Activated T-cell treated with anti-CD3 and anti-CD28 coated beads, Interleukin-2, amount 50 U/mL, for 1 hour (primary cell): ENCODE measurements at places on chromosomes 5 and 9.

DNA sequence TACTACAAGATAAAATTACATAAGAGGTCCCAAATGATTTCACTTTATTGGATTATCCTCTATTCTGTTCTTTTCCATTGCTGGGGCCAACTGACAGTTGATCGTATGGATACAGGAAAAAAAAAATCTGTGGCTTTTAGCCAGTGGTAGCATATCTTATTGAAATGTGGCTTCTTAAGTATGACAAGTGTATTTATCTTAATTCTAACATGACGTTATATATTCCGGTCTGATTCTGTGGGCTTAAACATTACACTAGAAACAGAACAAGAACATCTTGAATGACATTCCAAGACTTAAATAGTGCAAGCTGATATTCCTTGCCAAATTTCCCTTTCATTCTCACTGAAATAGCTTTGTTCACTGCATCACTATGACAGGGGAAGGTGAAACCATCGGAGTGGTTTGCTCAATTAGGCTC lies 117.9 kb downstream of the INSYN2B start:
- no peak for DNase-seq

GRCh38 chr5:72604111-72604797 lies 97.0 kb upstream of the ZNF366 start:
- DNase-seq: no peak

DNA sequence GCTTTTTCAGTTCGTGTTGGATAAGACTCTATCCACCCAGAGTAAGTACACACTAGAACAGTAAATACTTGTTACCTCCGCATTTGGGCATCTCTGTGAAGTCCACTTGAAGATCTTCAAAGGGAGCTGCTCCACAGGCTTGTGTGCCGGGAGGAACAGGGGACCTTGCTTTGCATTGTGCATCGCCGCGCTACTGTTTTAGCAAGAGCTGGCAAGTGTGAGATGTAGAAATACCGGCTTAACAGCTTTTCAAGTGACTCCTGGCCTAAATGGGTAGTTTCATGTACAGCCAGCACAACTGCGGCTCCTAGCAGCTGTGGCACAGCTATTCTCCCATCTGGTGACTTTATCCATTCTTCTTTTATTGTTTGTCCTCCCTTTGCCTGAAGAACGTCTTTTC lies 8.4 kb upstream of the ZNF354C start:
- no peak for DNase-seq

- DNase-seq: no peak
Measured at GRCh38 chr9:127974001-127974768, 6.6 kb downstream of the EEIG1 start.

DNA sequence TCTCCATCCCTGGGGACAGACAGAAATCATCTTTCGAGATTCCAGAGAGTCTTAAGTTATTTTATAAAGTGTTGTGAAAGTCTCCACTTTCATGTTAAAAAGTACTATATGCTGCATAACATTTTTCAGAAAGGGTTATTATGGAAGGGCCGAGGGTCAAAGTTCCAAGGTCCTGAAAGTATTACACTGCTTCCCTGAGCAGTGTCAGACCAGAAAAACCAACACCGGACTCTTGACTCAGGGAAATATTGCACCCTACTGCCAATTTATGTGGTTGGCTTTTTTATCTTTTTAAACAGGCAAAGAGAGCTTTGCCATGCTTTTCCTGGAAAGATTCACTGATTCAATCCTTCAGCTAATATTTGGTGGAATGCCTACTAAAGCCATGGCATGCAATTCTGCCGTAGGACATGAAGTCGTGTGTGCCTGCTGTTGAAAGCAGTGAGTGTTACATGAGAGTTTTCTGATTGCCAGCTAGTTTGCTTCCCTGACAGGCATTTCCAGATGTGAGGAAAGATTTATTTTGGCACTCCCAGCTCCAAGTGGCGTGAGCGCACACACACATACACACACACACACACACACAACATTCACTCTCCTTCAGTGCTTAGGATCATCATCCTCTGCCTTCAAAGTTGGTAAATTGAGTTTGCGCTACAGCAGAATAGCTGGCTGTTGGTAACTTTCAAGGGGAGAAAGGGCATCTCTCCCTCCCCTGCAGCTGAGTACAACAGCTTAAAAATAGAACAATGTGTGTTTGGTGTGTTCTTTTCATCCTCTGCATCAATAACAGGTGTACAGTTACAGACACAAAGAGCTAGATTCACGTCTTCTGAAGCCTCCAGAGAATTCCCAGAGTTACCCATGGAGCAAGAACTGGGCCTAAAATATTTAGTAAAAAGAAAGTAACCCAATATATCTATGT lies 45.6 kb downstream of the SLC1A3 start:
- no peak for DNase-seq

GRCh38 chr9:88243736-88244135 lies 105.5 kb upstream of the SPATA31C2 start:
- no peak for DNase-seq

GRCh38 chr9:19965336-19965735 lies 176.5 kb upstream of the SLC24A2 start:
- no peak for DNase-seq

DNA sequence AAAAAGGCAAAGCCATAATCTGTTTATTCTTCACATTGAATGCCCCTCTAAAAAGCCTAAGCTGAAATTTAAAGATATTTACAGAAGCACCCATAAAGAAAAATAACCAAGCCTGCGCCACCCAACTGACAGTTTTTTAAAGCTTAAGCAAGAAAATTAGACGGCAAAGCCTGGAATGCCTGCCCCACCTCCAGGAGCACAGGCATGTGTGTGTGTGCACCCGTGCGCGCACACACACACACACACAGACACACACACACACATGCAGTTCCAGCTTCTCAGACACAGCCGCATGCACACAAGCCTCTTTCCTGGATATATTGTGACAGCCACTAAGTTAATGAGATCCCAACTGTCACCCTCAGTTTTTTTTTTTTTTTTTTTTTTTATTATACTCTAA lies 88.2 kb downstream of the FRMD3 start:
- DNase-seq: no peak

- DNase-seq: no peak
Measured at GRCh38 chr5:104494083-104494482, 931.5 kb upstream of the NUDT12 start.

DNA sequence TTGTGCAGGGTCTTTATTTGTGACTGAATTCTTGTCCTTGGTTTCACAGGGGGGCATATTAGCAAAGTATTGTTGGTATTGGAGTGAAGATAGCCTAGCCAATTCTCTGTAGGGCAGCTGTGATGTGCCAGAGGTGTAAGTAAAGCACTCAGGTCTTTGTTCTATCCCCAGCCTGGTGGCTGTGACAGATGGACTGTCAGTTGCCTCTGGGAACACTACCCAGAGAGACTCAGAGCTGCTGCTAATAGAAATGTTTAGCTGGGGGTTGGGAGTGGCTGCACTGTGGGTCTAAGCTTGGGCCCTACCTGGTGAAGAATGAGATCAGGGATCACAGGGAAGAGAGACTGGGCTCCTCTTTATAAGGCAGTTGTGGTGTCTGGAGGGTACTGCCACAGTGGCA lies 1006.5 kb upstream of the TYRP1 start:
- DNase-seq: no peak

GRCh38 chr9:127555840-127556820 lies 55.9 kb upstream of the STXBP1 start:
- DNase-seq: peak; percentile 70

GRCh38 chr5:67206461-67206860 lies 9.9 kb upstream of the CD180 start:
- no peak for DNase-seq

DNA sequence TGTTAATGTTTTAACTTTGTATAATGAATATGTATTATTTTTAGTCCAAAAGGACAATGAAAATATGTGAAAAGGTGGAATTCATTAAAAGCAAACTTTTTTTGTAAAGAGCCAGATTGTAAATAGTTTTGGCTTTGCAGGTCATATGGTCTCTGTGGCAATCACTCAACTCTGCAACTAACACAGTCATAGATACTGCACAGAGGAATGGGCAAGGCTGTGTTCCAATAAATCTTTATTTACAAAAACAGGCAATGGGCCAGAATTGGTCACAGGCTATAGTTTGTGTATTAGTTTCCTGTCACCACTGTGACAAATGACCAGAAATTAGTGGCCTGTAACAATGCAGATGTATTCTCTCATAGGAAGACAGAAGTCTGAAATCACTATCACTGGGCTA lies 125.4 kb upstream of the PTCH1 start:
- no peak for DNase-seq

DNA sequence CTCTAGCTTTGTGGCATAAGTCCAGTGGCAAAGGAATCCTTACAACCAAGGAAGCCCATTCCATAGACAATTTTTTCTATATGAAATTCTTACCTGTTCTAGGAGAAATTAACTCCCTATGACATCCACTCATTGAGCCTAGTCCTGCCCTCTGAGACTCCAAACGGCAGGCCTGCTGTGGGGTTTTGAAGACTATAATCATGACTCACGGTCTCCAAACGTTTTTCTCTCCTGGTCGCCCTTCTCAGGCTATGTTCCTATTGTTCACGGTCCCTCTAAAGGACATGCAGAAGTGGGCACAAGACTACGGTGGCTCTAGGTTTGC lies 611 bp downstream of the EXOSC3 start:
- DNase-seq: no peak

- no peak for DNase-seq
Measured at GRCh38 chr5:64384765-64385164, 121.0 kb upstream of the RGS7BP start.

- no peak for DNase-seq
Measured at GRCh38 chr9:16410601-16411280, 459.7 kb downstream of the BNC2 start.

GRCh38 chr9:13705918-13706317 lies 426.4 kb upstream of the MPDZ start:
- DNase-seq: no peak

DNA sequence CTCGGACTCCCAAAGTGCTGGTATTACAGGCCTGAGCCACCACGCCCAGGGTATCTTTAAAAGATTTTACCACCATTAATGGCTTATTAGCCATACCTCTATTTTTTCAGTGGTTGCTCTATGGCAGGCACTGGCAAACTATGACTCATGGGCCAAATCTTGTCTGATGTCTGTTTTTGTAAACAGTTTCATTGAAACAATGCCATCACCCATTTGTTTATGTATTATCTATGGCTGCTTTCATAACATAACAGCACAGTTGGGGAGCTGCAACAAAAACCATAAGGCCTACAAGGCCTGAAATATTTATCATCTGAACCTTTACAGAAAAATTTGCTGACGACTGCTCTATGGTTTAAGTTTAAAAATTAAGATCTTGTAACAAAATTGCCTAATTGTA lies 66.8 kb downstream of the SLC38A9 start:
- DNase-seq: no peak

- DNase-seq: no peak
Measured at GRCh38 chr5:170235876-170236864, 3.4 kb downstream of the C5orf58 start.

- no peak for DNase-seq
Measured at GRCh38 chr5:117888688-117889087, 1099.7 kb downstream of the DTWD2 start.

GRCh38 chr9:128416014-128416413 lies 4.6 kb upstream of the CERCAM start:
- no peak for DNase-seq

GRCh38 chr5:45062044-45062443 lies 253.3 kb downstream of the MRPS30 start:
- no peak for DNase-seq

DNA sequence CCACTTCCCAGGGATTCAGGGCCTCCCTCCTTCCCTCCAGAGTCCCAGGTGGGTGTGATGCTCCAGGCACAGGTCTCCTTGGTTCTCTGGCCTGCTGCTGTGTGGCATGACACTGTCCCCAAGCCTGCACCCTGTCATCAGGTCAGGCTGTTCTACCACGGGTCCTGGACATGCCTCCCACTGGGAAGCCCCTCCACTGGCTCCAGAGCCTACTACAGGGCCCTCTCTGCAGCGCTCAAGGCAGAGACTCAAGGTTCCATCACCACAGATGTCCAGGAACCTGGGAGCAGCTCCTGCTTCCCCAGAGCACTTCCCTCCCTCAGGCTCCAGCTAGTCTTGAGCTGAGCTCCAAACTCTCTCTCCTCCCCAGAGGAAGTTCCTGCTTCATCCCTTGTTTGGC lies 237.3 kb downstream of the PBX3 start:
- DNase-seq: peak; percentile 2

DNA sequence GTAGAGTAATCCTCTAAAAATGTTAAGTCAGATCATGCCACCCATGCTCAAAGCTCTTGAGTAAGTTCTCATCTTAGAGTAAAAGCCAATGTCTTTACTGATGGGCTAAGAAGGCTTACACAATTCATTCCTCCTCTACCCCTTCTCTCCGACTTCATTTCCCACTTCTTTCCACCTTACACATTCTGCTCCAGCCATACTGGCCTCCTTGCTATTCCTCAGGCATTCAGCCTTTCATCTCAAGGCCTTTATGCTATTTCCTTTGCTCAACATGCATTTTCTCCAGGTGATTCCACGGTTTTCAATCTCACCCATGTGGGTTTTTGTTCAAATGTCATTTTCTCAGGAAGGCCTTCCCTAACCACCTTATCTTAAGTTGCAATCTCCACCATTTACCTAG lies 104.9 kb downstream of the MAP1B start:
- no peak for DNase-seq

DNA sequence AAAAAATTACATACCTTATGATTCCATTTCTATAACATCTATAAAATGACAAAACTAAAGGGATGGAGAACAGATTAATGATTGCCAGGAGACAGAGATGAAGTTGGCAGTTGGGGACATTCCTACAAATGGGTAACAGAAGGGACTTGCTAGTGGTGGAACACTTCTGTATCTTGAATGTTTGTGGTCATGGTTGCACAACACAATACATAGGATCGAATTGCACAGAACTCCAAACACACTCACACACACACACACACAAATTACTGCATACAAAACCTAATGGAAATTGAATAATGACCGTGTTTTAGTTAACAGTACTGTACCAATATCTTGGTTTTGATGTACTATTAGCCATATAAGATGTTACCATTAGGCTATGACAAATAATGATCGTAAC lies 330.7 kb upstream of the POU5F2 start:
- DNase-seq: no peak

DNA sequence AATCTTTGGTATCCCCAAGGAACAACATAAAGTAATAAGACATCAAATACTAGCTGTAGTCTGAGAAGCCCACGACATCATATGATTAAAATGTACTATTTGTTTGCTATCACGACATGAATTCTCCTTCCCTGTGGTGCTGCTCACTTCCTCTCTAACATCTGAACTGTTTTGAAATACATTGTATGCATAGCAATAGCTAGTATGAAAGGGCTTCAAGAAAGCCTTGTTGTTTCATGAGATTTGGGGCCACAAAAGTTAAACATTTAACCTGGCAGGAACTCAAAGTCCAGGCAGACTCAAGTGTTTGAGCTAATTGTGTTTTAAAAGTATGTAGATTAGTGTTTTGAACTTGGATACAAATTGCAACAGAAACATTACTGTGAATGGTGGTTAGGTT lies 237.4 kb upstream of the PTGER4 start:
- no peak for DNase-seq

GRCh38 chr5:159639590-159639989 lies 276.7 kb upstream of the ADRA1B start:
- DNase-seq: no peak

DNA sequence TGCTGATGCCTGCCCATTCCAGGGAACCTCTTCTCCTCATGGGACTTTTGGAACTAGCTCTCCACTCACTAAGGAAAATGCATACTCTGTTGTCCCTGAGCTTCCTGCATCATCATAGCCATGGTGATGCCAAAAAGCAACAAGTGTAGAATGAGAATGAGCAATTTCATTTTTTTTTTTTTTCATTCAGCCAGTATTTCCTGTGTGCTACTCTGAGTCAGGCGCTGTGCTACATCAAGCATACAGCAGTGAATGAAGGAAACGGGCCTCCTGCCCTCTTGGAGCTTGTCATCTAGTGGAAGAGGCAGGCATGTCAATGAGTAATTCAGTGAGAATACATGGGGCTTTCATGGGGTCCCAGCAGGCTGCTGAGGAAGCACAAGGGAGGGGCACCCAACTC lies 483.1 kb downstream of the BNC2 start:
- no peak for DNase-seq
